ENCODE measurements at places on chromosomes 3 and 15.

DNA sequence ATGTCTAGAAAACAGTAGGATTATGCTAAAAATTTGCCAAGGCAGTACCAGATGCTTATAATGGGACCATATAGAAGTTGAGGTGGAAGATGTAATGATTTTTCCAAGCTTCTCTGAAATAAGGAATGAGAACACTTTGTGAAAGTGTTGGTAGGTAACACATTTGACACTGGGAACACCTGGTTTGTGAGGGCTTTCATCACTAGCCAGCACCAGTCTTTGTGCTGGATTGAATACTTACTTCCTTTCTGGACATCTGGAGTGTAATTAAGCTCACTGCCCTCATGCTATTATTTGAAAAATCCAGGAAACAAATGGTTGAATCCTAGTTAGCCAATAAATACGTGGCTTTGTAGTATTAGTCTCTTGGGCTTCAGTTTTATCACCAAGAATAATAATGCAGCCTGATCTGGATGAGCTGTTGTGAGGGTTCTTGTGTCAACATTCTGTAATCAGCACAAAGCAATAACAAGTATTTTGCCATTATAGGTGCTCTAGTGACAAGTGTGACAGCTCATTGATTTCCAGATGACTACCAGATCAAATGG, 12.9 kb downstream of the CCDC80 start:
- no peak for DNase-seq

- DNase-seq: no peak
Measured at GRCh38 chr15:97703400-97703799, 257.1 kb upstream of the ARRDC4 start.

DNA sequence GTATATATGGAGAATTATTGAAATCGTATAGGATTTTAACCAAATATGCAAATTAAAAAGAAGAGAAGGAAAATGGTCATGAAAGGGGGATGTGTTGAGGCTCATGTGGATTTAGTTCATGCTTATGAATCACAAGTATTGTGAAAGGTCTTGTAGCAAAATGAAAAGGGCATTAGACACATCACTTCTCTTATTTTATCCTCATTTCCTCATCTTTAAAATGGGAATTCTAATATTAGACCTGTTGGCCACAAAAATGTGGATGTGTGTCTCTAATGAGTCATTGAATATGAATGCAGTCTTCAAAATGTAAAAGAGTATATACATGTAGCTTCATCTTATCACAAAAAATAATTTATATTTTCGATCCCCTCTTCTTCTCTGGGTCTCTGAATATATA, 14.9 kb upstream of the ALCAM start:
- no peak for DNase-seq

- DNase-seq: no peak
Measured at GRCh38 chr3:111944372-111944771, 34.5 kb upstream of the ABHD10 start.

- DNase-seq: no peak
Measured at GRCh38 chr3:188001093-188001492, 152.9 kb upstream of the LPP start.

GRCh38 chr3:188268336-188268735, 114.4 kb downstream of the LPP start:
- no peak for DNase-seq

- no peak for DNase-seq
Measured at GRCh38 chr3:189512039-189512438, 119.2 kb upstream of the TP63 start.

- no peak for DNase-seq
Measured at GRCh38 chr15:86044981-86045380, 34.7 kb upstream of the AGBL1 start.

DNA sequence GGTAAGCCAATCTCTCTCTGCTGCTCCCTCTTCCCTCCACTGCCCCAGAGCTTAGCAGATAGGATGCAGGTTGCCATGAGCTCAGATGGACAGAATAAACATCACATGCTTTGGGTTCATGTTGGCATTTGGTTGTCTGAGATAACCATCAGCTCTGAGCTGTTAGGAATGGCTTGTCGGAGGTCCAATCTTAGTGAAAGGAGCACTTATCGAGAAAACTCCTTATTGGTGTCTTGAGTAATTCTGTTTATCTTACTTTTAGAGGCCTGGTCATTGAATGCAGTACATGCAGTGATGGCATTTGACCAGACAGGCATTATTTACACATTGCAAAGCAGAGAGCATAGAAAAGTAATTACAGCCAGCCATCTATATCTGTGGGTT, 99.7 kb downstream of the CEMIP start:
- no peak for DNase-seq

GRCh38 chr3:77412584-77412983, 372.7 kb downstream of the ROBO2 start:
- no peak for DNase-seq

DNA sequence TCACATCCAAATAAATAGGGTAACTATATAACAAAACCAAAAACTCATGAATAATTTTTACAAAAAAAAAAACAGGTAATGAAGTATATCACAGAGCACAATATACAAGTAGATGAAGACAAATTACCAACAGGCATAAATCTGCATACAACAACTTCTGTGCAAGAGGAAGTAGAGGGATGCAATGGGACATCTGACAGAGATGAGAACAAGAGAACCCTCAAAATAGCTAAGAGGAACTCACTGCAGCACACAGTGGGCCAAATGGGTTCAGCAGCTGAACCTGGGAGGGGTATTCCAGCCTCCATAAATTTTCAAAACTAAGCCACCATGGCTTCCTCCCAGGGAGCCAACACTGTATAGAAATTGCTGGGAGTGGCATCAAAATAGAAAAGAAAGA, 9.6 kb upstream of the BTLA start:
- DNase-seq: no peak

GRCh38 chr15:74132681-74133651, 2.6 kb downstream of the ISLR2 start:
- no peak for DNase-seq

- DNase-seq: no peak
Measured at GRCh38 chr3:43203022-43203421, 83.3 kb upstream of the SNRK start.

- DNase-seq: no peak
Measured at GRCh38 chr15:80093854-80094418, 34.5 kb downstream of the ZFAND6 start.

- DNase-seq: no peak
Measured at GRCh38 chr3:9598783-9599387, 45.3 kb upstream of the LHFPL4 start.

DNA sequence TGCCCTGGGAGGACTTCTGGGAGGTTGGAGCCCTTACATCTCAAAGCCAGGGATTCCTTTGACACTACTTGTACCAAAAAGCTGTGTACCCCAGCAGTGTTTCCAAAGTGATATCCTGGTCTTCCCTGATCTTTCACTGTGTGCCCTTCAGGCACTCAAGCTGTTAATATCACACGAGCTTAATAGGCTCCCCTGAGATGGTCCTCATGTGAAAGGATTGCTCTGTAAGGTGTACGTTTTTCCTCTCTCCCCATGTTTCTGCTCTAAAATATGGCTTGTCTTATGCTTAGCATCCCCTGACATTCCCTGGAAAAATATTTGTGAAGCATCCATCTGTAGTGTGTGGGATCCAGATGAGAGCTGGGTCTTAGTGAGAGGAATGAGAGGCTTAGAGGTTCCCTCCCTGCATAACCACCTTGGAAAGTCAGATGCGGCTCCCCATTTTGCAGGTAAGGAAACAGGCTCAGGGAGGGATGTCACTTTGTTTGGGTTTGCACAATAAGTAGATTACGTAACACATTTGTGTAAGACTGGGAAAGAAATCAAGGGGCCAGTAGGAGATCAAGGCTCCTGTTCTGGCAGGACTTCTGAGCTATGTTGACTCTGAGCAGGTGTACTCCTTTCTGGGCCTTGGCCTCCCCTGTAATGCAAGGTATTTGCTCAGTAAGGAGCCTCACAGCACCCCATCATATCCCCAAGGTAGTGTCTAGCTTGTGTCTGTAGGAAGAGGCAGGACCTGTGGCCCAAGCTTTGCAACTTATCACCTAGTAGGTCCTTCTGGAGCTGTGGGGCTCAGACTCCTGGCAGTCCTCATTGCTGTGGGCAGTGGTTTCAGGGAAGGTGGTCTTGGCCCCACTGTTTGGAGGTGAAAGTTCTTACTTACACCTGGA, 667 bp upstream of the ACOX2 start:
- no peak for DNase-seq

GRCh38 chr3:112761062-112761638, 85.5 kb downstream of the CD200R1L start:
- no peak for DNase-seq

DNA sequence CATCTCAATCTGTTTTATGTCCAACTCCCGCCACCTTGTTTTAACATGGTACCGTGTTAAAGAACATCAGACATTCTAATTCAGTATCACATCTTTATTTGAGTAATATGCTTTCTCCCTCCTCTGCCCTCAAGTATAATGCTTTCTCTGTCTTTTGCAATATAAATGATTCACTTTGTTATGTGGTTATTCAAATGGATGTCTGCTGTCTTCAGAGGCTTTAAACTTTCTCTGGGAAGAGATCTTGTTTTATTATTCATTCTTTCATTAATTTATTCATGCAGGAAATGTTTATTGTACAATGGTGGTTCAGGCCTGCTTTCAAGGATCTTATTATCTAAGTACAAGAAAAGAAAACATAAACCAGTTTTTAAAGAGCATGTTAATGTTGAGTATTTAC, 57.1 kb downstream of the RAP2B start:
- no peak for DNase-seq

- no peak for DNase-seq
Measured at GRCh38 chr3:183434992-183435391, 6.6 kb upstream of the MCF2L2 start.

GRCh38 chr3:32571192-32571485, 481 bp upstream of the DYNC1LI1 start:
- DNase-seq: no peak

DNA sequence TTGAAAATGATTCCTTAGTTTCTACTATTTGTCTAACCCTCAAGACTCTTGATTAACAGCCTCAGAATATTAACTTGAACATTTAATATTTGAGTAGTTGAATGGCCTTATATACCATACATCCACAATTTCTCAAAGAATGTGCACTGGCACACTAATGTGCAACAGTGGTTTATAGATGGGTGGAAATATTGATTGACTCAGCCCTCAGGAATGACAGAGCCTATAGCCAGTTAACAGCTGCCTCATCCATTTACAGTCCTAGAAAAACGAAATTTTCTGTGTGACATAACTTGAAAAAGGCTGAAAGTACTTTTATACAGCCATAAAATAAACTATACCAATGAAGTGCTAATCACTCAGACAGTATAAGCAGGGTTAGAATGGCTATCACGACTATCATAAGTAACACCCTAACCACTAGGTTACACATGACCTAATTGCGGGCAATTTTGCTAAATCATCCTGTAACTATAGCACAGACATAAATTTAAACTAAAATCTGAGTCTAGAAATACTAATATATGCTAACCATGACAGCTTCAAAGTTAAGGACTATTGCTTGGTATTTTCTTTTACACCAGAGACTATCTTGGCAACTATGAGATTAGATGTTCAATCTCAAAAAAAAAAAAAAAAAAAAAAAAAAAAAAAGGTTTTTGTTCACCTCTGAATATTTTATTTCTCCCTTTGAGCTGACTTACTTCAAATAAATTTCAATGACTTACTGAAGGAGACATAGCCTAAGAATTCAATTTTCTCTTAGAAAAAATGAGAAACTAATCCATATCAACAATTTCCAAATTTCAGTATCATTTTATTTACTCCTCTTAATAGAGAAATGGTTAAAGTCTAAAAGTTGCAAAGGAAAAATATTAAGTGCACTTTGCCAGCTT, 9.3 kb downstream of the SECISBP2L start:
- no peak for DNase-seq

- no peak for DNase-seq
Measured at GRCh38 chr15:85472349-85472748, 91.9 kb downstream of the AKAP13 start.

- no peak for DNase-seq
Measured at GRCh38 chr3:98003306-98003969, 31.2 kb upstream of the RIOX2 start.

DNA sequence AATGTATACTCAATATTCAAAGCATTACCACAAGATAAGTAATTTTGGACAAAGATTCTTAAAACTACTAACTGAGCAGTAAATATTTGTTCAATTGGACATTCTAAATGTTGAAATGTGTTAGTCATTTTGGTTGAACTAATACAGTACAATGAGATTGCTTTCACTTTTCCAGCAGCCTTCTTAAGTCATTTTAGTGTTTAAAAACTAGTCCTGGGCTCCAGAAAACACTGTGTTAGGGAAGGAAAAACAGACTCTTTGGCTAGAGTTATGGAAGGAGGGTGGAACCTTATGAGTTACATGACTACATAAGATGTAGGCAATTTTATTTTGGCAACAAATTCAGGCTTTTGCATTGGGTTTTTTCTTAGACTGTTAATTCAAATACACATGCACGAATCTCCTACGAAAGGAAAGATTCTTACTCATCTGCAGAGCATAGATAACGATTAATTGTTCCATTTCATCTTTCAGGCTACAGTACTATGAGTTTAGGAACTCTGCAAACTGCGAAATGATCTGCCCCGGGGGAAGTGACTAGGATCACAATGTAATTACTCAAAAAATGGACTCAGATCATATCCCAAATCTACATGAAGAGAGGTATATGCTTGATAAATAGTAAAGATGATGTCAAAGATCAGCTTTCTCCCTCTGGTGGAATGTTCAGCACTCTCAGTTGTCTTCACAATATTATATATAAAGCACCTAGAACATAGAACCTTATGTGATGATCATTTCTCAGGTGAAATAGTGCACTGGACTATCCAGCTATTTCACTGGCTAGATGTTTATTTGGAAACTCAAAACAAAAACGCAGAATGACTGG, 492.8 kb upstream of the MDFIC2 start:
- no peak for DNase-seq

- no peak for DNase-seq
Measured at GRCh38 chr15:81295486-81296121, 28.3 kb downstream of the STARD5 start.

DNA sequence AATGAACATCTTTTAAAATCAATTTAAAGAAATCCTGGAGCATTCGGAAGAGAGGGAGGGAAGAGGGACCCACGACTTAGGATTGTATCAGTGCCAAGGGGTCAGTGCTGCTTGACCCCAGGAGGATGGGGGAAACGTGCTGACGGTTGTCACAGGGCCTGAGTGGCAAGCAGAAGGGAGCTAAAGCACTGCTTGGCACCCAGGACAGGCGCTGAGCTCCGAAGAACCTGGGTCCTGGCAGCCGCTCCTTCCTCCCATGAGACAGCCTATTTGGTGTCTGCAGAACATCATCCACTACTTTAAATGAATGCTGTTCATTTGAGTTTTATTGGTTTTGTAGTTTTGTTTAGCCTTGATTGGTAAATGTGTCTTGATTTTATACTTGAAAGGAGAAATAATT, 54.5 kb downstream of the RGMA start:
- no peak for DNase-seq

- no peak for DNase-seq
Measured at GRCh38 chr3:158295771-158296170, 185.9 kb downstream of the RSRC1 start.

DNA sequence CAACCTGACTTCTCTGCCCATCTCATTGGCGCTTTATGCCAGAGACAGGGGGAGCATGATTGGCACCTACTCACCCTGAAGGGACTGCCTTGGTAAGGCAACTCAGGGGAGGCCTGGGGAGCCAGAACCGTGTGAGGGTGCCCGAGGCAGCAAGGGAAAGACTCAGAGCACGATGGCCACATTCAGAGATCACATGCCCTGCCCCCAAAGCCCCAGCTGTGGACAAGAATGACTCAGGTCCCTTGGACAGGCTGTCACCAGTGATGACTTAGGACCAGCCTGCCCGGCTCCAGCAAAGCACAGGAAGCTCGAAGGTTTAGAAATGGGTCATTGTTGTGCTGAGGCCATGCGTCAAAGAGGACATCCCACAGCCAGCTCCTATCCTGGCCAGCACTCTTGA, 49.1 kb upstream of the LIMD1 start:
- no peak for DNase-seq

GRCh38 chr3:13296662-13297061, 123.5 kb downstream of the NUP210 start:
- no peak for DNase-seq
